HepG2 (cell line): ENCODE measurements at places on chromosomes 12 and 14. TPM values are rescaled to one million over a fixed set of nuclear protein-coding genes. Genes with fewer than 3 reads are reported as not detected.

The TSPAN19 gene
- total RNA-seq: not detected in 2 replicates

The HOXC11 gene
- not detected in 2 replicates for total RNA-seq

The ARHGEF25 gene
- total RNA-seq: 10.1 and 11.5 TPM in 2 replicates

The GLIPR1L2 gene
- not detected in 2 replicates for total RNA-seq

The NUP107 gene
- 100 and 125 TPM in 2 replicates for total RNA-seq

The PTPRR gene
- not detected in 2 replicates for total RNA-seq
